ENCODE measurements at places on chromosomes 7 and 10. TPM values are rescaled to one million over a fixed set of nuclear protein-coding genes. Genes with fewer than 3 reads are reported as not detected.
A peak's percentile ranks its signal among the peaks of the same experiment; 100 is the strongest.

DNA sequence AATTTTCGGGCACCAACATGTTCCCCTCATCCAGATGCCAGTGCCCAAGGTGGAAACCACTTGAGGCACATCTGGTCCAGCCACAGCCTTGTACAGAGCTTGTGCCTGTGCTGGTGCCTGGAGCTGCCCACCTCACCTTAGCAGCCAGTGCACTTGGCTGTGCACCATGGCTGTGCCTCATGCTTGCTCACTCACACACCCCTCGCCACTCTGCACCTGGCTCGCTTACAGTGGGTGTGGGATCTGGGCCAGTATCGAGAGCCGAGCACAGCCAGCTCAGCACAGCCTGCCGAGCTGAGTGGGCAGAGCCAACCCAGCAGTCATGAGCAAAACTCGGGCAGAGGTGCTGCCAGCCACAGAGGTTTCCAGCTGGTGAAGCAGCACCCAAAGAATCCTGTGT is 139.9 kb upstream of the NUPR2 start:
- no peak for DNase-seq

Gene SEMA3C
- polyA plus RNA-seq = 23.3 TPM

DNA sequence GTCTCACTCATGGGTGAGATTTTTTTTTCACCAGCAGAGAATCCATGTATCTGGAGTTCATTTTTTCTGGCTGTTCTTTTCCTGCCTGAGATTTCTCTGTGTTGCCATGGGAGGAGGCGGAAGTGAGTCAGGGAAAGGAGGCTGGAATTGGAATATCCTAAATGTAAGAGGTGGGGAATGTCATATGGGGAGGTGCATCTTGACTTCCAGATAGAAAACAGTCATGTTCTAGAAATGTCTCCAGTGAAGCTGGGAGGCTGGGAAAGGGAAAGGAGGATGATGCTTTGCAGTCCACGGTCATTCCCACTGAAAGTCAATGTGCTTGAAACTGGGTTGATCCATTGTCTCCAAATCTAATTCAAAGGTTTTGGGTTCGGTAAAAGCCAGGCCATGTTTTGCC is 39.7 kb upstream of the HPS1 start:
- DNase-seq = no peak

- no peak for DNase-seq
Observed at GRCh38 chr7:146150153-146150552, 33.6 kb downstream of the CNTNAP2 start.

Gene SLC29A3
- 7.0 TPM for polyA plus RNA-seq

Gene ANXA7
- polyA plus RNA-seq = 87.4 TPM

Gene ZNF503
- polyA plus RNA-seq = 45.2 TPM

Gene NEUROG3
- not detected for polyA plus RNA-seq

- no peak for DNase-seq
Observed at GRCh38 chr7:151687523-151688235, 168.0 kb upstream of the RHEB start.

- DNase-seq = no peak
Observed at GRCh38 chr10:790821-791551, 101.5 kb upstream of the DIP2C start.

GRCh38 chr7:4549681-4550080 is 132.4 kb upstream of the FOXK1 start:
- no peak for DNase-seq

DNA sequence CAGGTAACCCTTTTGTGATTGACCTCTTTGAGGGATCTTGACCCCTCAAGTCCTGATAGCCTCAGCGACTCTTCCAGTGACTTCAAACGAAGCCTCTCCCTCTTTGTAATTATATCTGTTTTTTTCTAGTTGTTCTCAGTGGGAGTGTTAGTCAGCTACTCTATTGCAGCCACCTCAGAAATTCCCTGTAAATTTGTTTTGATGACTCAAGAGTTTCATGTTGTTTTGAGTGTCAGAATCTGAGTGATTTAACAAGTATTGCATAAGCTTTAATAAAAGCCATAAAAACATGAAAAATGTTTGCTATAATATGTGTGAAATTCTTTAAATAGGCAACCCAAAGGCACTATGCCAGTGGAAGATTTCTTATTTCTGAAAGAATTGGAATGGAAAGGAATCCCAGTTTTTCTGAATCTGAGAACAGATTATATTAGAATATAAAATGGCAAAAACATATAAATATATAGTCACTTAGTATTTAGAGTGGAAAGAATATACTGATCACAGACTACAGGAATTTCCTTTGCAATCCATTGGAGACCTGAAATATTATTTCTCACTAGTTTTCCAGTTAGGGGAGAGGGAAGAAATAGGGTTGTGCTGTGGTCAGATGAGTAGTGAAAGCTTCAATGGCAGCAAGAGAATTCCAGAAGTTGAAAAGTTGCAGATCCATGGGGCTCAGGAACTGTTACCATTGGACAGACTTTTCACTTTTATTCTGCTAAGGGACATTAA is 94.4 kb upstream of the SEMA3C start:
- DNase-seq = peak; percentile 3
